Putamen (tissue), 1 donor: ENCODE measurements at places on chromosomes 16 and 17.

DNA sequence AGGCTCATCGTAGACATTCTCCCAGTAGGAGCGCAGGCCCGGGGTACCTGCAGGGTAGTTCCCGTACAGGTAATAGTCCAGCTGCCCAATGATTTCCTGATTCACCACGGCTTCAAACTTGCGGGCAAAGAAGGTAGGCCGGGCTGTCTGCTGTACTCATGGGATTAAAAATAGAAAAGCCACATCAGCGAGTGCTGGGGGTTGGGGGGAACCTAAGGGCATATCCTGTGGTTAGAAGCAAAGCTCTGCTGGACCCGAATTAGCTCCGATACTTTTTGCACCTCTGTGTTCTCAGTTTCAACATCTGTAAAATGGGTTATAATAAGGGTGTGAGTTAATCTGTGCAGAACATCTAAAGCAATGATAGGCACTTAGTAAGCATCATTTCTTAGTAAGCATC lies 336.2 kb downstream of the XYLT1 start:
- no peak for DNase-seq

DNA sequence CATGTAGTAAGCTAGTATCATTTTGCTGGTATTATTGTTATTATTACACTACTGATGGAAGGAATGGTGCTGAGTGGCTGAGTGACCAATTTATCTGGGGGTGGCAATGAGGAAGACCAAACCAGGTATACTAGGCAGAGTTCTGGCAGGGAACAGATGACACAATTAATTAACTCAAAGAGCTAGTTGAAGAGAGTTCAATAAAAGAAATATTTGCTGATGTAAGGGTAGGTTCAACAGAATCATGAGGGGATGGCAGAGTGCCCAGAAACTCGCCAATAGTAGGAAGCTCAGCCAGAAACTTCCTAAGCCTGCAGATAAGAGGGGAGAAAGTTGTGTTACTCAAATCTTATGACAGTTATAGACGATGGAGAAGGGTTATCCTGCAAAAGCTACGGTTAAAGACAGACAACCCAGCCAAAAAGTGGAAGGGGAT lies 352.5 kb downstream of the KCNJ2 start:
- DNase-seq = no peak

DNA sequence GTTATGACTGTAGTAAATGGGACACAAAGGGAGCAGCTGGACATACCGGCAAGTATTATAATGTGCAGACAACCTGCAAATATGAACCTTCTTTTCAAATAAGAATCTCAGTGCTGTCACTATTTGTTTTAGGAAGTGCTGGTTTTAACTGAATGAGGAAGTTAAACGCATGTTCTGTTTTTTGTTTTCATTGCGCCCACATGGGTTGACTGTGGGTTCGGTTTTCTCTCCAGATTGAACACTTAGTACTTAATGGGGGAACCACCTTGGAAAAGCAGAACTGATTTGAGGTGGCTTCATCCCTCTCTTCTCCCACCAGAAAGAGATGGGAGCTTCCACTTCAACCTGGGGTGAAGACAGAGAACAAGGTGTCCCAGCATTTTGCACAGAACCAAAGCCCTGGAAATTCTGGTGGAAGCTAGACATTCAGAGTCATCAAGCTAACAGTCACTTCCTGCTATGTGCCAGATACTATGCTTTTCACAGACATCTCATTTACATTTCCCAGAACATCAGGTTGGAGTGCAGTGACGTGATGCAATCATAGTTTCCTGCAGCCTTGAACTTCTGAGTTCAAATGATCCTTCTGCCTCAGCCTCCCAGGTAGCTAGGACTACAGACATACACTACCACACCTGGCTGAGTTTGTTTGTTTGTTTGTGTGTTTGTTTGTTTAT lies 149.8 kb downstream of the CDH13 start:
- DNase-seq = peak; percentile 32

DNA sequence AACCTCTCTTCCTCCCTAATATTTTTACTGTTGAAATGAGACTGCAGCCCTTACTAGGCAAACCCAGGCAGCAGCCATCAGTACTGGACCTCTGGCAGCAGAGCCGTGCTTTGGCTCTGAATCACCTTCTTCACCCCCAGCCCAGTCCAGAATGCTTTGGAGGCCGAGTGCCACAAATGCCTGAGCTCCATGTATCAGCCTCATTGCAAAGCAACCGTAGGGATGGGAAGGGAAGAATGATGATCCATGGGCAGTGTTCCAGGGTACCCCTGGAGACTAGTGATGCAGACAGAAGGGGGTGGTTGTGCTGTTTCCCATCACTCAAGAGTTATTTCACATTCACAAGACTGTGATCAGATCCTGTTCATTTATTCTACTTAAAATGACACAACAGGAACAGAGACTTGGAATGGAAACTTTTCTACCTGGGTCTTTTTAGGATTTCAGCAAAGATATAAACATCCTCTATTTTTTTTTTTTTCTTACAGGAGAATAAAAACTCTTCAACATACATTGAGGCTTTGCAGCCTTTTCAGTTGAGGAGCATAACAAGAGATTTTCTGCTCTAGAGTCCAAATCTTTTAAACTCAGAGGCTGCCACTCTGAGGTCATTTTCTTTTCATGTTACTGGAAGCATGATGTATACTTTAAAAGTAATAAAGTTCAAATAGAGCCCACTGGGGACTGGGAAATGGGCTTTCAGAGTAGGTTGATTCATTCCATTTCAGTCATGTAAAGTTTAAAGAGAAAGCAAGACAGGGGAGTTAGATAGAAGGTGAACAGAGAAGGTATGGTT lies 138.3 kb downstream of the KCNJ2 start:
- no peak for DNase-seq

DNA sequence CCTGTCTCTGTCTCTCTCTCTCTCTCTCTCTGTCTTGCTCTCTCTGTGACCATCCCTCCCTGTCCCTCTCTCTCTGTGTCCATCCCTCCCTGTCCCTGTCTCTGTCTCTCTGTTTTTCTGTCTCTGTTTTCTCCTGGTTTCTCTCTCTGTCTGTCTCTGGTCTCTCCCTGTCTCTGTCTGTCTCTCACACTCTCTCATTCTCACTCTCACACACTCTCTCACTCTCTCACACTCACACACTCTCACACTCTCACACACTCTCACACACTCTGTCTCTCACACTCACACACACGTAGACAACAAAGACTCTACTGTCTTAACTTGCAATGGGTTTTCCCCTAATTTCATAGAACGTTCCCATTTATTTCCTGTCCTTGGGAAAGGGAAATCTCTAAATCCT lies 299.5 kb downstream of the FOXL1 start:
- no peak for DNase-seq

GRCh38 chr16:82880346-82880745 lies 253.6 kb downstream of the CDH13 start:
- DNase-seq = no peak

DNA sequence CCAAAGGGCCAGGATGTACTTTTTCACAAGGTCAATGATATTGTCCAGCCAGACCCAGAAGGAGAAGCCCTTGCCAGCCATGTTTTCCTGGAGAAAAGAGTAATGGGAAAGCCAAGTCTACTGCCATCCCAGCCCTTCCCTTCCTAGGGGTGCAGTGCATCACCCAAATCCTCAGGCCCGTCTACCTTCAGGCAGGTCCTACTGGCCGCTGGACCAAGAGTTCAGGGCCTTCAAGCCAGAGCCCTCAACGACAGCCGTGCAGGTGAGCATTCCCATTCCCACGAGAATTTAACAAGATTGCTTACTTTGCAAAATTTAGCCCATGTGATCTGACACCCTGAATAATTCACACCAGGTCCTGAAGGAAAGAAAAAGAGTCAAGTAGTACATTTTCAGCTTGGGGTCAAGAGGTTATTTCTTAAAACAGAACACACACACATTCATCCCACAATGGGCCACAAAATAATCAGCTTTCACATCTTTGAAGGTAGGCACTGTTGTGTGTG lies 35.0 kb downstream of the STAT5A start:
- DNase-seq = no peak

- DNase-seq = peak; percentile 9
Measured at GRCh38 chr16:86403541-86404163, 106.7 kb upstream of the FOXF1 start.

GRCh38 chr17:38600416-38600815 lies 5.3 kb downstream of the SRCIN1 start:
- no peak for DNase-seq

DNA sequence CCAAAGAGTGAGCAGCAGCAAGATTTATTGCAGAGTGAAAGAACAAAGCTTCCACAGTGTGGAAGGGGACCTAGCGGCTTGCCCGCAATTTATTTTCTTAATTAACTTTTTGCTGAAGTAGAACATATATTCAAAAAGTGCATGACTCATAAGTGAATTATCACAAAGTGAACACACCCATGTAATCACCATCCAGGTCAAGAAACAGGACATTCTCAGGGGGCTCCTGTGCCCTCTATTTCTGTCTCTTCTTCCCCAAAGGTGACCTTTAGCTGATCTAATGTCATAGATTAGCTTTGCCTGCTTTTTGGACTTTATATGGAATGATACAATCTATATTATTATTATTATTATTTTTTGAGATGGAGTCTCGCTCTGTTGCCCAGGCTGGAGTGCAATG lies 19.9 kb downstream of the ERAL1 start:
- no peak for DNase-seq

- DNase-seq = no peak
Measured at GRCh38 chr16:22346483-22346882, 27.9 kb downstream of the CDR2 start.

GRCh38 chr16:49670627-49671026 lies 185.3 kb downstream of the ZNF423 start:
- DNase-seq = no peak

GRCh38 chr16:71915350-71915749 lies 20.0 kb downstream of the IST1 start:
- DNase-seq = no peak

DNA sequence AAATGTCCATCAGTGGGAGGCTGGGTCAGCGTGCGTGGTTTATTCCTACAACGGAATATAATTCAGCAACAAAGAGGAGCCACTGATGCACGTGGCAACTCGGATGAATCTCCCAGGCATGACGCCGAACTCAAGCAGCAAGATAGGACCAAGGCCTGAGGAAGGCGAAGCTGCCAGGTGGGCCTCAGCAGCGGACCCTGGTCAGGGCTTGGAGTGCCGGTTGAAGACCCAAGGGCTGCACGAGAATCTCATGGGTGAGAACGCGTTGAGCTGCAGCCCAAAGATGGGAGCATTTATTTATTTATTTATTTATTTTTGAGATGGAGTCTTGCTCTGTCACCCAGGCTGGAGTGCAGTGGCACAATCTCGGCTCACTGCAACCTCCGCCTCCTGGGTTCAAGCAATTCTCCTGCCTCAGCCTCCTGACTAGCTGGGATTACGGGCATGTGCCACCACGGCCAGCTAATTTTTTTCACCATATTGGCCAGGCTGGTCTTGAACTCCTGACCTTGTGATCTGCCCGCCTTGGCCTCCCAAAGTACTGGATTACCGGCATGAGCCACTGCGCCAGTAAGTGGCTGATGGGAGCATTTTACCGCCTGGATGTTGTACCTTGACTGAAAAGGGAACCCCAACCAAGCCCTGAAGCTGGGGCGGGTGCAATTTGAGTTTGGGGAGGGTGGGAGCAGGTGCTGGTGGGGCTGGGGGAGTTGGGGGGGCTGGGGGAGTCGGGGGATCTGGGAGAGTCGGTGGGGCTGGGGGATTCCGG lies 18.1 kb upstream of the BAHCC1 start:
- DNase-seq = no peak

DNA sequence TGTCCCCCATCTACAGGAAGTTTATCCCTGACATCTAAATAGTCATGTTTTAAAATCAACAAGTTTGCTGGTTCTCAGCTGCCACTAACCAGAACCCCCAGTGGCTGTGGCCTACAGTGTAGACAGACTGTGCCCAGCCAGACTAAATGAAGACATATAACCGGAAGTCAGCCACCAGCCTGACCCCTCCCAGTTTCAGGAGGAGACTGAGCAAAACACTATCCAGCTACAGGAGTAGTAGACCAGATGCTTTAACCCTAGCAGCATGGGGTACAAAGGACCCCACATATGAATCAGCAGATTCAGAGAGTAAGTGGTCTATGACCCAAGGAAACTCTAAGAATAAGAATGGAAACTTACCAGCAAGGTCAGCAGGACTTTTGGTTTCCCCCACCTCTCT lies 83.4 kb downstream of the HIC1 start:
- DNase-seq = no peak

GRCh38 chr16:11256661-11257130 lies 692 bp upstream of the SOCS1 start:
- no peak for DNase-seq

- DNase-seq = no peak
Measured at GRCh38 chr17:65900216-65900615, 291.7 kb downstream of the CEP112 start.

- no peak for DNase-seq
Measured at GRCh38 chr16:67196881-67197280, 2.0 kb upstream of the ELMO3 start.

GRCh38 chr16:54953461-54953860 lies 22.8 kb downstream of the IRX5 start:
- DNase-seq = no peak

- DNase-seq = no peak
Measured at GRCh38 chr17:69757688-69758430, 317.2 kb upstream of the KCNJ16 start.

- no peak for DNase-seq
Measured at GRCh38 chr16:87267566-87267965, 49.6 kb downstream of the C16orf95 start.

- no peak for DNase-seq
Measured at GRCh38 chr17:21214777-21215541, 998 bp upstream of the TMEM11 start.

GRCh38 chr17:75048249-75048878 lies 1.3 kb downstream of the KCTD2 start:
- DNase-seq = peak; percentile 47

GRCh38 chr16:31138621-31139578 lies 3.4 kb upstream of the PRSS8 start:
- DNase-seq = no peak

DNA sequence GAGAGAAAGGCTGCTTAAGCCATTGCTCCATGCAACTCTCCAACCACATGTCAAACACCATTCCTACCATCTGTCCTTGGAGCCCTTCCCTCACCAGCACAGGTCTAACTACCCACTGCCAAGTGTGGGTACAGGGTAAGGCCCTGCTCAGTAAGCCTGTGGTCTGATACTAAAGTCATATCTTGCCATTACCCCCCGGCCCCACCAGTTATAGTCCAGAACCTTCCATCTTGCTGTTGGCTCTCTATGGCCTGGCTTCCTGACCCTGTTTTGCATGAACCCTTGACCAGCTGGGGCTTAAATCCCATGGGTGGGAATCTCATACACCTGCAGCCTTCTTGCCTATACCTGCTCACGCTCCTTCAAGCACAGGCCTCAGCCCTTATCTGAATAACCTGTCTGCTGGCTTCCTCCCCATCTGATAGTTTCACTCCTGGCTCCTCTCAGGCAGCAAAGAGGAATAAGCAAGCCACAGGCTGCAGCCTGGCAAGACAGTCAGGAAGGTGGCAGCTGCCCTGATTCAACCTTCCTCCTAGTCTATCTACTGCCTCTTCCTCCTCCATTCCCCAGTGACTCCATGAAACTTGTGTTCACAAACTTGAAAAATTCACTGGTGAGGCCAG lies 64.1 kb downstream of the ZFHX3 start:
- DNase-seq = no peak

- DNase-seq = no peak
Measured at GRCh38 chr16:84096447-84097005, 20.2 kb downstream of the MBTPS1 start.

- no peak for DNase-seq
Measured at GRCh38 chr16:72908362-72909167, 139.4 kb downstream of the ZFHX3 start.

- no peak for DNase-seq
Measured at GRCh38 chr17:53061446-53061845, 761.3 kb upstream of the KIF2B start.
